Natural killer cell (primary cell): ENCODE measurements at places on chromosomes 1 and 21. TPM values are rescaled to one million over a fixed set of nuclear protein-coding genes. Genes with fewer than 3 reads are reported as not detected.

DNA sequence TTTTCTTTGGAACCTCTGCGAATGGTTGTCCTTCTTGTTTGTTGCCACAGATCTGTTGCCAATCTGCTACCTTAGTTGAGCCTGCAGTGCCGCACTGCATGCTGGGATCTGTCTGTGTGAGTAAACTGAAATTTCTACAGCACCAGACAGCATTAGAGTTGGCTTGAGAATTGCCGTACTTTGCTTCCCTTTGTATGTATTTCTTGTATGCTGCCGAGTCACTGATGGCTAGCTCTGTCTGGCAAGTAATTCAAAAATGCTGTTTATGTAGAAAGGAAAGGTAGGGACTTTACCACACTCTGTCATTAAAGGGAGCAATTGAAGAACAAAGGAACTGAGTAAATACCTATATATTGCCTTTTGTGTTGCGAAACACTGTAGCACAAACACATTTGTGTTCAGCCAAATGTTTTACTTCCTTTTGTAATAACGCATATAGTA is 857.4 kb downstream of the USP25 start:
- no peak for DNase-seq

The SEC16B gene
- 0.31 TPM for total RNA-seq

The CD247 gene
- 1,027 TPM for total RNA-seq

DNA sequence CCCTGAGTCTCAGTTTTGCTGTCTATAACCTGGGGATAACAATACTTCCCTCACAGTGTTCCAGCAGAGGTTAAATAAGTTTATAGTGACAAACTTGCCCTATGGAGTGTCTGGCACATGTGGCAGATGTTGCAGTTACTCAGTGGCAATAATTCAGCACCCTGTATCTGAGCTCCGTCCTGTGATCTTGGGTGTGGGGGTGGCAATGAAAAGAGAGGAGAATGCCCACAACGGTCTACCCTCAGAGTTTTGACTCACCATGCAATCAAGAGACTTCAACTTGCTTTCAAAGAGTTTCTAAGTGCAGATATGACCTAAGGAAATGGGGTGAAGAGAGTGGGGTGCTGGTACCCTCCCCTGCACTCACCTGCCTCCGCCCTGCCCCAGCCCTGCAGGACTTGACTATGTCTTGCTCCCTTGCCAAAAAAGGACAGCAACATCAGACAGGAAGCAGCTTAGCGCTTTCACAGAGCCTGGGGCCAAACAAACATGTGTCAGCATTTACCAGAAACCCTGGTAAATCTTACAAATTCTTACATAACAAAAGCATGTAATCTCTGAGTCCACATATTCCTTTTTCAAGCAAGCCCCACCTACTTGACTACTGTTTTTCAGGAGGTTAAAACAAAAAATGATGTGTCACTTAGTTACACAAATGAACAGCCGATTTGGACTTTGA is 185.1 kb upstream of the CAMK1G start:
- DNase-seq, result no peak

- DNase-seq, result no peak
These were observed 38.2 kb downstream of the POU2F1 start for GRCh38 chr1:167258858-167259257.

DNA sequence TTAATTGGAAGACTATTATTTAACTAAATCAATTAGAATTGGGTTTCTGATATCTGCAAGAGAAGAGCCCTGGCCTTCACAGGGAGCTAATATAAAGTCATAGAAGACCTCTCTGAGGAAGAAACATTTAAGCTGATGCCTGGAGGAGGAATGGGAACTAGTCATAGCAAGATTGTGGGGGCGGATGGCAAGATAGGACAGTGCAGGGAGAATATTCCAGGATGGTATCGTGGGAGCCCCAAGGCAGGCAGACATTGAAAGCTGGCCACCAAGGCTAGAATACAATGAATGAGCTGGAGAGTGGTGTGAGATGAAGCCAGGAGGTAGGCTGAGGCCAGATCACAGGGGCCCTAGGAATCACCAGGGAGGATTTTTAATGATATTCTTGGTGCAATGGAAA is 20.8 kb upstream of the MYSM1 start:
- DNase-seq, result no peak

The LCE6A gene
- not detected for total RNA-seq

The SLC45A1 gene
- total RNA-seq, result 0.52 TPM

The STMN1 gene
- 41.0 TPM for total RNA-seq

- peak; percentile 14 for DNase-seq
These were observed 6.2 kb downstream of the TMCO4 start for GRCh38 chr1:19793360-19794046.

- DNase-seq, result no peak
These were observed 48.4 kb downstream of the NEK7 start for GRCh38 chr1:198205016-198205684.

GRCh38 chr1:116434849-116435248 is 61.8 kb downstream of the ATP1A1 start:
- DNase-seq, result no peak

- no peak for DNase-seq
These were observed 6.3 kb upstream of the PADI1 start for GRCh38 chr1:17198476-17199258.

DNA sequence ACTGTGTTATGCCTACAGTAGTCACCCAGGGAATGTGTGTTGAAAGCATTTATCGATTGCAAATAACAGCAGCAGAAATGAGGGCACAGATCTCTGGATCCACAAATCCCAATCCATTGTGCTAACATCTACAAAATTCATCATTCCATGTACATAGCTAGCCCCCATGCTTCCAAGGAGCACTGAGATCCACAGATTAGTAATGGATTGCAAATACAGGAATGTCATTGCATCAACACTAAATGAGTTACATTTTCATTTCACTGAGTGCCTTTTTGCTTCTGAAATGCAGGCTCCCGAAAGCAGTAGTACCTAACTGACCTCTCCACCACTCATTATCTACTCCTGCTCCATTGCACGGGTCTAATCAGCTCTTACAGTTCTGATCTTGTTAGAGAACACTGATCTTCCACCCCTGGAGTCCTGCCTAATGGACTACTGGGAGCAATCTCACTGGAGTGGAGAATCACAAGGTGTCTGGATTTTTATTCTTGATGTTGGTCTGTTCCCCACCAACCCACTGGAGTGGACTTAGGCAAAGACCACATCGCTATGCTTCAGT is 30.5 kb downstream of the ASTN1 start:
- no peak for DNase-seq

- DNase-seq, result no peak
These were observed 19.8 kb downstream of the SPRTN start for GRCh38 chr1:231357831-231358354.

DNA sequence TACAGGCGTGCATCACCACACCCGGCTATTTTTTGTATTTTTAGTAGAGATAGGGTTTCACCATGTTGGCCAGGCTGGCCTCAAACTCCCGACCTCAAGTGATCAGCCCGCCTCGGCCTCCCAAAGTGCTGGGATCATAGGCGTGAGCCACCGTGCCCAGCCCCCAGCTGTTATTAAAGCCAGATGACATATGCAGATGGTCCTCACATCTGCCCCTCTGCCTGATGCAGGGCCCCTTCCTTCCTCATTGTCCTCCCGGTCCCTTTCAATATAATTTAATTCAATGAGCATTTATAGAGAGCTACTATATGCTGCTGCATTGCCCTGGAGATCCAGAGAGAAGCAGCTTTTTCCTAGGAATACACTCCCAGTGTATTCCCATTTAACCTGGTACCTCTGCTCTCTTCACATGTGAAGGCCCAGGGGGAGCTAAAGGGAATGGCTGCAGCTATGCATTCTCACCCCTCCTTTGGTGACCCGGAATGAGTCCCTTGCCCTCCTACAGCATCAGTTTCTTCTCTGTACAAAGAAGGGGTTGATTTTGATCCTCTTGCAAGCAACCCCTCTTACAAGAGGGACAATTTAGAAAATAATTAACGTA is 55.6 kb downstream of the L1TD1 start:
- DNase-seq, result no peak

The CNTN2 gene
- total RNA-seq, result not detected

DNA sequence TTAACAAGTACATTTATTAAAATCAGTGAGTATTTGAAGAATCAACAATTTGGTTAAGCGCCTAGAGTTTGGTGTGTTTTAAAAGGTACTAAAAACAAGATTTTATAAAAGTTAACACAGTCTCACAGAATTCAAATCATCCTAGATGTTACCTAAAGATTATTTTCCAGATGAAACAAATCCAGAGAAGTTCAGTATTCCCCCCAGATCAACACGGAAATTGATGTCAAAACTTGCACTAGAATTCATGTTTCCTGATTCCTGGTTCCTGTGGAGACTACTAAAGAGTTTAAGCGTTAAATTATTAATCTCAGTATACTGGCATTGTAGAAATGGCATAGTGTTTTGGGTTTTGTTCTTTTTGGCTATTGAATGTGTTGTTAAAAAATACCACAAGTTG is 1.4 kb downstream of the PTBP2 start:
- no peak for DNase-seq
